Left lobe of liver (tissue), 2 donors: ENCODE measurements at places on chromosomes 12 and 14. TPM values are rescaled to one million over a fixed set of nuclear protein-coding genes. Genes with fewer than 3 reads are reported as not detected.

The KIF21A gene
- total RNA-seq: 18.8 TPM

The SSTR1 gene
- total RNA-seq: 8.2 TPM

The FGF23 gene
- 0.25 TPM for total RNA-seq

The RDH12 gene
- 1.4 TPM for total RNA-seq

The SOAT2 gene
- 0.25 TPM for total RNA-seq

The SLC6A15 gene
- 0.25 TPM for total RNA-seq

The KRT2 gene
- not detected for total RNA-seq

The C12orf75 gene
- 1.4 TPM for total RNA-seq

DNA sequence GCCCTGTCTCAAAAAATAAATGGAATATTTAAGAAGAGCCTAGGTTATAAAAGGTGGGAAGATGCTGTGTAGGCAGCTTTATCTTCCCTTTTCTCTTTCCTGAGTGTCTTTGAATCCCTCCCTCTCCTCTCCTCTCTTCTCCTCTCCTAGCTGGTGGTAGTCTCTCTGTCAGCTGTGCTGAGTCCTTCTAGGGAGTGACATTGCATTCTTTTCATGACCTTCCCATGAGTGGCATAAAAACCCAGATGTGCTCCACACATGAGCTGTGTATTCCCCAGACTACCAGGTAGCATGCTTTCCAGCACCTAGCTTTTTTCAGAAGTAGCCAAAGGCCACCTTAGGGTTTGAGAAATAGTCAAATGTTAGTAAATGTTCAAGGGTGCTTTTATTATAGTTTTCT lies 23.6 kb downstream of the SAMD4A start:
- no peak for DNase-seq

- DNase-seq: no peak
Measured at GRCh38 chr14:23183479-23183878, at the start of gene SLC7A8. TSS of gene SLC7A8 (minus strand) at chr14:23183660. CDS start at chr14:23182914, 746 bp downstream.

DNA sequence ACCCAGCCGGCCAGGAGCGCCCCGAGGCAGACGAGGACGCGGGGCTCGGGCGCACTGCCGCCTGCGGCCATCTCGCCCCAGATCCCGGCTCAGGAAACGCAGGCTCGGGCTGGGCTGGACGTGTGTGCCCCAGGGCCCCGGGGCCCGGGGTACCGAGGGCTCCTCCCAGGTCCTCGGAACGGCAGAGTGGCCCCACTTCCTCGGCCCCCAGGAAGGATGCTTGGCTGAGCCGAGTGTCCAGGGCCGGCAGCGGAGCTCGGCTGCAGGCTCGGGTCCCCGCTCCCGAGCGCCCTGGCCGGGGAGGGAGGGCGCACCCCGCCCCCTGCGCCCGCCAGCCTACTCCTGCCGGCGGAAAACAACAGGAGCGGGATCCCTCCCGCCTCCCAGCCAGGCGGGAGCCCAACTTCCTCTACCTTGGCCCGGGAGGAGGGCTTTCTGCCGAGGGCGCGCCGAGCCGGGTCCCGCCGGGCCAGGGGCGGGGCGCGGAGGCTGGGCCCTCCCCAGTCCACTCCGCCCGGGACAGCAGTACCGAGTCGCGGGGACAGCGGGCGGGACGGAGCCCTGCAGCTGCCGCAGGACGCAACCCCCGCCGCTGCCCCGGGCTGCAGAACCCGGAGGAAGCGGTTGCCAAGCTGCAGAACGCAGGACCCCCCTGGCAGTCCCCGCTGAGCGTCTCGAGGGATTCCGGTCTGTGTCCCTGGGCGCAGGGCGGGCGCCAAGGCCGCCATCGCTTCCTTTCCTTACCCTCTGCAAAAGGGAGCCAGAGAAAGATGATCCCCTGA lies at the start of gene VSIG10:
TSS of gene VSIG10 (minus strand) at position 411 of the 782 bp plus-strand sequence. CDS start at position 71, 340 bp downstream.
- DNase-seq: peak; percentile 87

GRCh38 chr14:36662543-36663403 lies 1.1 kb downstream of the PAX9 start:
- DNase-seq: no peak

DNA sequence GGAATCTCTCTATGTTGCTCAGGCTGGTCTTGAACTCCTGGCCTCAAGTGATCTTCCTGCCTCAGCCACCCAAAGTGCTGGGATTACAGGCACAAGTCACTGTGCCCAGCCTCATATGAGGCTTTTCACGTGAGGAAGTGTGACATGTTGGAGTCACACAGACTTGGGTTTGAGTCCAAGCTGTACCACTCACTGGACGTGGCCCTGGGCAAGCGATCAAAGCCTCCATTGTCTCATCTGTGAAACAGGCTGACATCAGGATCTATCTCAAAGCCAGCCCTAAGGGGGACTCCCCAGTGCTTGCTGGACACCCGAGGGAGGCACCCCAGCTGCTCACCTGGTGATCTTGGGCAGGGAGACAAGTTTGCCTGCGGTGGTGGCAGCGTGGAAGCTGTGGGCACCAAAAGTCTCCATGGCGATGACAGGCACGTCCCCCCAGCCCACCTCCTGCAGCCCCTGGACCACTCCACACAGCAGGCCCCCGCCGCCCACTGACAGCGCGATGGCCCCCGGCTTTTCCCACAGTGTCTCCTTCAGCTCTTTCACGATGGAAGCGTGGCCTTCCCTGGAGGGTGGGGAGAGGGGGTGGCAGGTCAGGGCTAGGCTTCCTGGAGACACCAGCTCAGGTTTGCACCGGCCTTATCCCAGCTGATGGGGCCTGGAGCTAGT lies 6.7 kb downstream of the SDS start:
- DNase-seq: no peak

DNA sequence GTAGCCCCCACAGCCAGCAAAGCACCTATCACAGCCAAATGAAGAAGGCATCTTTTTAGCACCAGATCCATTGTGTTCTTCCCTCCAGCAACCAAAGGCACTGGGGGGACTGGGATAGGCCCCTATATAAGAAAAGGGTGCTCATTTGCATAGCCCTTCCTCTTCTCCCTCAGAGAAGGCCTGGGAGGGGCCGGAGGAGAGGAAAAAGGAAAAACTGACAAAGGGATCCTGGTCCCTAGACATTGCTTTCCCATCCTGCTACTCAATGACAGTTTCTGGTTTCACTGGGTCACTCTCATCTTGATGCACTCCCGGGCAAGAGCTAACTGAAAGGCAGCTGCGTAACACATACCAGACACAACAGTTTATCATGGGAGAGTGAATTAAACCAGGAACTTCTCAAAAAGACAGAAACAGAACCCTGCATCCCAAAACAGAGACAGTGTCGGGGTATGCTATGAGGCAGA lies at the start of gene PMEL:
TSS of gene PMEL (minus strand) at position 102 of the 467 bp plus-strand sequence. CDS start at position 71, 31 bp downstream.
- DNase-seq: no peak

GRCh38 chr12:44381341-44381740 lies 494.8 kb downstream of the NELL2 start:
- DNase-seq: no peak

GRCh38 chr12:100942984-100943749 lies 148.6 kb downstream of the ANO4 start:
- DNase-seq: no peak

GRCh38 chr12:113049976-113050742 lies 6.4 kb upstream of the DTX1 start:
- DNase-seq: no peak

DNA sequence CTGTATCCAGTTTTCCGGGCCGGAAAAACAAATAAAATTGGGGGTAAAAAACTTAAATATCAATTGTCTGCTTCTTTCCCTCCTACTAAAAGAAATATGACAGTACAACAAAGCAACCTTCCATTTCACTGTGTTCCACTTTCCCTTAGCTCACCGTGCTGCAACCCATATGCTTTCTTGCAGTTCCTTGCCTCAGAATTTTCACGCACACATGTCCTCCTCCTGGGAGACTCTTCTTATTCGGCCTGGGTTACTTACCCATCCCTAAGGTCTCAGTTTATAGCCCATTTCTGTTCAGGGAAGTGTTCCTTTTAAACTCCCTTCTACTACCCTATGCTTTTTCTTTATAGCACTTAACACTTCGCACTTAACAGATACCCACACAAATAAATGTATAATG lies 4.5 kb upstream of the MAGOHB start:
- no peak for DNase-seq

GRCh38 chr12:116804051-116804450 lies 65.9 kb downstream of the RNFT2 start:
- DNase-seq: no peak

GRCh38 chr12:6770600-6770999 lies 1.7 kb upstream of the LAG3 start:
- no peak for DNase-seq

DNA sequence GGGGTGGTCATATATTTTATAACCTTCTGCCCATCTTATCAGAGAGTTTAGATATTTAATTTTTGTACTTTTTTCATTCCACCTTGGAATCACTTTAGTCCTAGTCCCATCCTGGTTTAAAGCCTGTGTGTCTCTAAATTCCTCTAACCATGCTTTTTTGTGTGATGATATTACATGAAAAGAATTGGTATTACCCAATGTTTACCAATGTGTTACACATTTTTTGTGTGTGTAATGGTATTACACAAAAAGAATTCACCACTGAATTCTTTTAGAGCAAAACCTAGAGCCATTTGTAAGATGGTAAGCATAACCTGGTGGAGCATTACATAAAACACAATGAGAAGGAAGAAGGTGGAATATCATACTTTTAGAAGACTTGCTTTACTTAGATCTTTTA lies 77.5 kb downstream of the FAR2 start:
- DNase-seq: no peak

DNA sequence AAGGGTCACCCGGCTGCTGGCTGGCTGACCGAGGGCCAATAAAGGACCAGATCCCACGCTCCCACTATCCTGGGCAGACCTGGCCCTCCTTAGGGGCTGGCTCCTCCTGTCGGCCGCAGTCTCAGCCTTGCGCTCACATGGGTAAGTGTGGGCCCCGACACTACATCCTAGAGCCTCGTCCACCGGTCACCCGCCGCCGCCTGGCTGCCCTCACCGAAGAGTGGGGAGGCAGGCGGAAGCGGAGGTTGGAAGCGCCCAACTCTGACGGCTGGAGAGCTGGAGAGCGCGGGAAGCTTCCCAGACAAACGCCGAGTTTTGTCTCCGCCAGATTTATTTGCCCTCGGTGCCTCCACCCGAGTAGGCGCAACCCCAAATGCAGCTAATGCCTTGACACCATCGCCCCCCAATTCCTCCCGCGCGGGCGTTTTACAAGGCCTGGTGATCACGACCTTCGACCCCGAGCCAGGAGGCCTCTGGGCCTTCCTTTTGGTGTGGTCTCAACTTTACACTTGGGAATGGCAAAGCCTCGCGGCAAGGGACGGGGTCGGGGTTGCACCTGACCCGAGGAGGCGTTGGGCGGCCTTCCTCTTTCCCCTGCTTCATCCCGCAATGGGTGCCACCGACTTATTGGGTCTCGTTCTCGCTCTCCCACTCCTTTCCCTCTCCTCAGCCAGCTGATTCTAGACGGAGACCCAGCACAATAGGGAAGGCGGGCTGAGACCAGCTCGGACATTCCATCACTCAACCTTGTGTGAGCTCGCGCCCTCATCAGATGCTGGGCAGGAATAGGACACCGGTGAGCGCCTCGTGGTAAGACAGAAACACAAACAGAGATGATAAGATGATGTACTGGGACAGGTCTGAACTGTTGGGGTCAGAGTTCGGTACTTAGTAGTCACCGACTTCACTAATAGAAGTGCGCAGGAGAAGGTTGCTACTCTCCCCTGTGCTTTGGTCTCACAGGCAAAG lies 78.3 kb upstream of the ANO4 start:
- DNase-seq: no peak

DNA sequence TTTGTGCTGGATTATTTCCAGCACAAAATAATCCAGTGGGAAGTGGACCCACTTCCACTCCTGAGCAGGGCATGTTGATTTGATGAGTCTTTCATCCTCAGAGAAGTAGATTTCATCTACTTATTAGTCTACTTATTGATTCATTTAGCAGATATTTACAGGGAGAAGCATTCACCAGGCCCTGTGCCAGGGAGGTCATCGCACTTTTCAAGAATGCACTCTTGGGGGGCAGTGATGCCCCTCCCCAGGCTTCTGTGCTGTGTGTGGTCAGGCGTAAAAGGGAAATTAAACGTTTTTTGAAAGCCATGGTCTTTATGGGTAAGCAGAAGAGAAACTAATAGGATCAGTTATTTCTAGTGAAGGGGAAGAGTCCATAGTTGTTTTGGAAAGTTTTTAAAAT lies 610.7 kb upstream of the TMEM132C start:
- no peak for DNase-seq
